ENCODE measurements at places on chromosomes 11 and 22.

- DNase-seq: no peak
Measured at GRCh38 chr22:24550902-24551435, 4.0 kb downstream of the GUCD1 start.

GRCh38 chr22:22023581-22024137 is 41.1 kb upstream of the TOP3B start:
- DNase-seq: no peak

DNA sequence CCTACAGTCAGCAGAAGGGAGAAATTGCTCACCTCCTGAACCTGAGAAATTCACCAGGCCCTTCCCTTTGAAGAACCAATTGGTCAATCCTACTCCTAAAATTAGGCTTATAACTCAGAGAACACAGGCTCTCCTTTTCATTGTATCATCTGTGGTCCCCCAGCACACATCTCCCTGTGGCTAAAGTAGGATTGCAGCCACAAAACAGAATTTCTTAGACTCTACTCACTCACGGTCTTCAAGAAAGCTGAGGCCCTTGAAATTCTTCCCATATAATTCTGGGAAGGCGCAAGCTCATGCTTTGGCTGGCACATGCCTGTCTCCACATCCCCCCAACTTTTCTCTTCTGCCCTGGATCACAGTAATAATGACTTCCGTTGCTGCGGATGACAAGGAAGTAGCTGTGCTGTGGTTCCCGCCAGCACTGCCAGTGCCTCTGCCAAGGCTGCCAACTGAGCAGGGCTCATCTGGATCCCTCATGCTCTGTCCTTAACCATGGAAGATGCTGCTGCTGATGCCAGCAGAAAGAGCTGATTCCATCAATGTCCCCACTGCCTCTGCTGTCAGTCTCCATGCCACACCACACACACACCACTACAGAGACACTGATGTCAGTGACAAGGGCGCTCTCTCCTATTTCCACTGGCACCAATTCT is 200.6 kb upstream of the POU2AF2 start:
- no peak for DNase-seq

- DNase-seq: no peak
Measured at GRCh38 chr22:37045958-37046357, 5.6 kb upstream of the KCTD17 start.

DNA sequence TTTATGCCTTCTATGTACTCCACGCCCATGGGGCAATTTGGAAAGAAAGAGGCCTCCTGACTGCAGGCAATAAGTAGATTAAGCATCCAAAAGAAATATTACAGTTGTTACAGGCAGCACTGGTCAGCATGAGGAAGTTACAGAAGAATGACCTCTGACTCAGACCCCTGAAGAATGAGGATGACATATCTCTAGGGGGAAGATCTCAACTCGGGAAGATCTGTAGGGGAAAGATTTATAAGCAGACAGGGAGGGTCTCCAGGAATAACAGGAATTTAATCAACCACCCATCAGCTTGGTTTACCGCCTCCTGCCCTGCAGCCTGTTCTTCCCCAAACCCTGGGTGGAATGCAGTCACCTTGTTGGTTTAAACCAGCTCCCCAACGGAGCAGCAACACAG is 58.0 kb downstream of the RCN1 start:
- no peak for DNase-seq

DNA sequence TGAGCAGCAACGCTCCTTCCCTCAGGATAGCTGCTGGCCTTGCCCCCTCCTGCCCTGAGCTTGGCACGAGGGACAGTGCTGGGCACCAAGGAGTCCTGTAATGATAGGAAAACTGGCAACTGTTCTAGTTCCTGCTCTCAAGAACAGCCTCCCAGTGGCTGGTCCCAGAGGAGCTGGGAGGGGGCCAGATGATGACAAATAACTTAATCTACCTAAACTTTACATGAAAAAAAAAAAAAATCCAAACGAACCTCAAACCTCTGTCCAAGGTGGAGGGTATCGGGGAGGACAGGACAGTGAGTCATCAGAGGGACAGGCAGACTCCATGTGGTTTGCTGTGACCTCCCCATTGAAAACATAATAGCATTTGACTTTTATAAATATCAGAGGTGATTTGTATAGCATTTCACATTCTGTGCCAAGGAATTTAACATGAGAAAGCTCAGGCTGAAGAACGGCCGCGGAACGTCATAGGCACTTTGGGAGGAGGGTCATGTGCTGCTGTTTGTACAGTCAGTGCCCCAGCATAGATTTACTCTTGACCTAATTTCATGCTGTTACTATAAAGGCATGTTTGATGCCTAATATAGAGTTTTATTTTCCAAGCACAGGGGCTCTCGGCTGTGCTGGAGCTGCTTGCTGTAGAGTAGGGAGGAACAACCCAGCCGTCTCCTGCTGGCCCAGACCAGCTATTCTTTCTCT is 98.2 kb upstream of the NNMT start:
- DNase-seq: no peak

- DNase-seq: no peak
Measured at GRCh38 chr11:102422817-102423712, 29.5 kb downstream of the TMEM123 start.

DNA sequence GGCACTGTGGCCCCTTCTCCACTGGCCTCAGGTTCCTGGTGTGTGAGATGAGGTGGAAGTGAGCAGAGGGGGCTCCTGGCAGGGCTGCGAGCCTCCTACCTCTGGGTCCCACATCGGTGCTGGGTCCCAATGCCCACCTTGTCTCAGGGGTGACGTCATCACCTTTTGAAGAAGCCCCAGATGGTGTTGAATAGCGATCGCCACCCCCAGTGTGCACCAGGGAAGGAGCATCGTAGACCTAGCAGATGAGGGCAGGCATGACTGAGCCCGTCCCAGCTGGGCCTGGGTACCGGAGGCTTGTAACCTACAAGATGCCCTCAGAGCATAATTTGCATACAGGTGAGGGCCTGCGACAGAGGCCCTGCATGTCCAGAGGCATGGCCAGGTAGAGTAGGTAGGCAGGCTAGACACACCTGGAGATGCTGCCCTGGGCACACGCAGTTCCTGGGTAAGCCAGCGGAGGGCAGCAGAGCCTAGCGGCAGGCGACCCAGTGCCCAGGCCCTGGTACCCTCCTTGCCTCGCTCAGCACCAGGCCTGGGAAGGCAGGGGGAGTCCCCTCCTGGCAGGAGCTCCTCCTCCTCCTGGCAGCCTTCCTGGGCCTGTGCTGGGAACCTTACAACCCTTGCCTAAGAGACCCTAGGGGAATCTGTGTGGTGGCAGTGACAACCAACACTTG is 52.5 kb downstream of the TPCN2 start:
- peak; percentile 86 for DNase-seq

DNA sequence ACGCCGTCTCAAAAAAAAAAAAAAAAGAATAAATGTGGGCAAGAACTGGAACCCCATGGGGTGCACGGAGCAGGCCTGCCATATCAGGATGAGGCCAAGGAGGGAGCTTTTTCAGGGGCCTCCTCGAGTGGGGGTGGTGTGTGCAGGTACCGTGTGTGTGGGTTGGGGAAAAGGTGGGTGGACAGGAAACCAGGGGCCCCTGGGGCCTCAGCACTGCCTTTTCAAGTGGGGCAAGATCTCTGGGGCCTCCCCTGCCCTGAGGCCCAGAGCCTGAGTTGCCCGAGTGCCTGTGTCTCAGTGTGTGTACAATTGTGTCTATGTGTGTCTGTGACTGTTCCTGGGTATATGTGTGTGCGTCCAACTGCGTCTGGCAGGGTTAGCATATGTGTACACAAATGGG is 23.8 kb downstream of the TEF start:
- no peak for DNase-seq

- peak; percentile 53 for DNase-seq
Measured at GRCh38 chr22:17705951-17706900, 67.7 kb downstream of the BCL2L13 start.

- DNase-seq: no peak
Measured at GRCh38 chr11:120523196-120523595, 11.6 kb downstream of the GRIK4 start.

- peak; percentile 8 for DNase-seq
Measured at GRCh38 chr22:23179381-23180299, 669 bp upstream of the BCR start.

GRCh38 chr11:125452125-125452470 is 44.0 kb downstream of the FEZ1 start:
- no peak for DNase-seq

DNA sequence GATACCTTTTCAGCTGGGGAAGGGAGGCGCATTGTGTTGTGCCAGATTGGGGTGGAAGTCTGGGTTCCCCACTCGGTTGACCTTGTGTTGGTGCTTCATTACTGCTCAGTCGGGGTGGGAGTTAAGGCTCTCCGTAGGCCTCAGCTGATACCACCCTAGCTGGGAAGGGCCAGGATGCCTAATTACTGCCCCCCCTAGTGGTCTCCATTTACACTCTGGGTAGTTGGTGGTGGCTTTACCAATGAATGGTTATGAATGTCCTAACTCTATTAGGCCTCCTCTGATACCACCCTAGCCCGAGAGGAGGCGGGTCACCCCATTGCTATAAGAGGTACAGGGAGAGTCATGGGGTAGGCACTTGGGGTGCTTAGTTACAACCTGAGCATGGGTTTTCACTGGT is 27.5 kb upstream of the HIKESHI start:
- DNase-seq: no peak

DNA sequence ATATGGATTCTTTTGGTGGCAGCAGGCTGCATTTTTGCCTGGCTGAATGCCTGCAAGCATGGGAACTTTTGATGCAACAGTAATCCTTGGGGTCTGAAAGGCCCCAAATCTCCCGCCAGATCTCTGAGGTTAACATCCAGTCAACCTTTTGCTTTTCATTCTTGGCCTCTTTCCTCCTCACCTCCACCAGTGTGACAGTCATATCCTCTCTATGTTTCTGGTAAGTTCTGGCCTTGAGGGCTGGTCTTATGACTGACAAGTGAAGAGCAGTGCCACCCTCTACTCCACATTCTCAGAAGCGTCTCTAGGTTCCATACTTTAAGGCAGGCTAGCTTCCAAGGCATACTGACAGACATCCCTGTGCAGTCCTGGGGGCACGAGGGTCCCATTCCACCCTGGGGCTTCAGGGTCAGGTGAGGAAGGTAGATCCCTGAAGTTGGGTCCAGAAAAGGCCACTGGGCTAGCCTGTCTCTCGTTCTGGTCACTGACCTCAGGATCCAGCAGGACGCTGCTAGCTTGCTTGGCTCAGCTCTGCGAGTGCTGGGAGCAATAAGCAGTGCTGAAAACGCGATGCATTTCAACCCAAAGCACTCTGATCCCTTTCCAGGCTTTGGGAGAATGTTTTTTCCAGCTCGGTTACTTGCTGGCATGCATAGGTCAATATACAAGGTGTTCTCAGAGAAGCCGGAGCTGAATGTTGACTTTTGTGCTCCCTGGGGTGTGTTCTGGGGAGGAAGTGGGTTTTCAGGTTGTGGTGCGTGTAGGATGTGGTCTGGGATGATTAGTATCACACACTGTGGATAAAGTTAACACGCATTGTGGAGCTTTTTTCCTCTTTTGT is 75.2 kb downstream of the PTPRJ start:
- DNase-seq: peak; percentile 72

DNA sequence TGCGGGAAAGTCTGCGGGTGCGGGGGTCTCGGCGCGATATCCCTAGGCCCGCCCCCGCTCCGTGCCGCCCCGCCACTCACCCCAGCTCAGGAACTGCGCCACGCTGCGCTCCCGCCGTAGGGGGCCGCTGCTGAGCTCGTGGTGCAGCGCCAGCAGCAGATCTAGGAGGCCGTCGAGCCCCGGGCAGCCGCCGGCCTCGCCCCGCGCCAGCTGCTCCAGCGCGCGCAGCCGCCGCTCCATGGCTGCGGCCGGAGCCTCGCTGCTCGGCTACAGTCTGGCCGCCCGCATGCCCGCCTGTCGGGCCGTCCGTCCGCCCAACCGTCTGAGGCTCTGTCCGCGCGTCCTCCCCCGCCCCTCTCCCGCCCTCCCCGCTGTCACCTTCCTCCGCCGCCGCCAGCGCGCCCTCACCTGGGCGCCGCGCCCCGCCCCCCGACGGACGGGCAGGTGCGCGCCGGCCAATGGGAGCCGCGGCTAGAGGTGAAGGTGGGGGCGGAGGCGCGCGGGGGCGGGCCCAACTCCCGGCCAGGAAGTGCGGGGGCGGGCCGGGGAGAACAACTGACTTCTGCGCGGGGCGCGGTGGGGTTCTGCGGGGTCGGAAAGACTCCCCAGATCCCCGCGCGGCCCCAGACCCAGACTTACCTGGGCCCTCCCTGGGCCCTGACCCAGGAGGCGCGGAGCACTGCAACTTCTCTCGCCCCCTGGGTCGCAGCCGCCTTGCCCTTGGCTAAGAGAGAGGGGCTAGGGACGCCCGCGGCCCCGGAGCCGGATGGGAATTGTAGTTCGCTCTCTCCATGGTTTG is at the start of gene CDC42BPG:
Gene CDC42BPG (minus strand): TSS at position 324 of the 799 bp plus-strand sequence. CDS start 84 bp downstream, at position 240.
- peak; percentile 88 for DNase-seq

GRCh38 chr22:17357688-17358087 is 11.6 kb upstream of the CECR2 start:
- DNase-seq: no peak

GRCh38 chr11:95916049-95916448 is 7.9 kb downstream of the MTMR2 start:
- DNase-seq: no peak

DNA sequence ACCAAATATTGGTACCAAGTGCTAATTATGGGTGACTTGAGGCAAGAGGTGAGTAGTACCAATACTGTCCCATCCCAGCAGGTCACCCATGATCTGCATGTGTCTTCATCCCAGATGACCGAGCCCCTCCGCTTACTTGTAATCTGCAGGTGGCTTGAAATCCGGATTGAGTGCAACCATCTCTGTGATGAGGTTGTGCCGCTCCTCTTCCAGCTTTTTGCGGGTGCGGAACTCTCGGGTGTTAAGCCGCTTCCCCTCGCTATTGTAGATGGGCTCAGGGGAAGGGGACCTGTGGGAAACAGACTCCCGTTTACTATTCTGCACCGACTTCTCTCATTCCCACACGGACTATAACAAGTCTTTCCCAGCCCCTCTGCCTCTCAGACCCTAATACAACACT is 8.2 kb downstream of the SF1 start:
- no peak for DNase-seq

- no peak for DNase-seq
Measured at GRCh38 chr22:47617186-47617585, 854.7 kb downstream of the TBC1D22A start.

GRCh38 chr22:21034989-21035388 is 2.6 kb upstream of the SLC7A4 start:
- DNase-seq: no peak

DNA sequence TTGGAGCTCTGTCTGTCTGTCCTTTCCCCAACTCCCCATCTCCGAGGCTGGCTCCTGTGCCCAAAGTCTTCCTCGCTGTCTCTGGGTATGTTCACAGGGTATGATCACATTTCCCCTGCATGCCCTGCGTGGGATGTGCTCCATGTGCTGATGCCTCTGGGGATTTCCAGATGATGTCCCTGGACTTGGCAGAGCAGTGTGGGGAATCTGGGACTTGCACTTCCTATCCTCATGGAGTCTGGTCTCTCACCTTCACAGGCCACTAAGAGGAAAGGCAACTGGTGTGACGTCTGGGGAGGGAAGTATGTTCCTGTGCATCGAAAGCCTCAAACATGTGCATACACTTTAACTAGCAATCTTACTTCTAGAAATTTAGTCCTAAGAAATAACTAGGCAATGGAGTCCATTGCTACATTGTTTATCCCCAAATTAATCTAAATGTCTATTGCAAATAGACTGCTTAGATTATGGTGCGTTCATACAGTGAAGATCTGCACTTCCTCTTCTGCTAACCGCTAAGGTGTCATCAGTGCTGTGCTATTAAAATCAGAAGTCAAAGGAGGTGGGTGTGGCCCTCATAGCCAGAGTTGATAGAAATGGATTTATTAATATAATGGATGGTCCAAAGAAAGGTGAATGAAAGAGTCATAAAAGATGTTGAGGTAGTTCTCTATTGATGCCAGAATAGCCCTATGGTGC is 20.8 kb downstream of the TIMP3 start:
- no peak for DNase-seq
